Thoracic aorta (tissue), 2 donors: ENCODE measurements at places on chromosomes 13 and 19. TPM values are rescaled to one million over a fixed set of nuclear protein-coding genes. Genes with fewer than 3 reads are reported as not detected.

- DNase-seq: no peak
- H3K4me1 ChIP-seq: no peaks in the 10 kb centered on the region
- H3K36me3 ChIP-seq: no peaks in the 10 kb centered on the region
- no peaks in the 10 kb centered on the region for H3K27me3 ChIP-seq
Measured at GRCh38 chr13:75960538-75960994, 324.4 kb downstream of the LMO7 start.

- no peaks in the 10 kb centered on the region for H3K27me3 ChIP-seq
- no peak overlapping the region for H3K4me3 ChIP-seq
- no peaks in the 10 kb centered on the region for H3K4me1 ChIP-seq
- no peak overlapping the region for H3K27ac ChIP-seq
- DNase-seq: no peak
Measured at GRCh38 chr13:98846986-98847385, 94.5 kb upstream of the SLC15A1 start.

DNA sequence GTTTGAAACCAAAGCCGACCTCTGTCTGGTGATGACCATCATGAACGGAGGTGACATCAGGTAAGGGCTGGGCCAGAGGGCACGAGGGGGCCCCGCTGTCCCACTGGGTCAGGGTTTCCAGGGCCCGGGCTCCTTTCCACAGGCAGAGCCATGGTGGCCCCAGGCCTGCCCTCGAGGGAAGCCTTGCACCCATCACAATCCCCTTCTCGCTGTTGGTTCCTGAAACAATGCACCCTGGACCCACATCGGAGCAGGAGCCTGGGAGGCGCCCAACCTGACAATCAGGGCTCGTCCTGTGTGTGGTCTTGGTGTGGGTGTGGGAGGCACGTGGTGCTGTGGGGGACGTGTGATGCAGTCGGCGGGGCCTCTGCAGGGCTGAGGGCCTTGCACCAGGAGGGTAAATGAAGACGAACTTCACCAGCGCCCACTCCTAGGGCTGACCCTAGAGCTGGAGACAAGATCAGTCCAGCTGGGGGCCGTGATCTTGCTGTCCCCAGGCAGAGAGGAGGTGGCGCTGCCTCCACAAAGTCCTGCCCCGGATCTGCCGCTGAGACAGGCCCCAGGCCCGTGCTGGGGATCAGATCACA lies 2.8 kb downstream of the GRK1 start:
- H3K27ac ChIP-seq: no peak overlapping the region
- H3K36me3 ChIP-seq: no peaks in the 10 kb centered on the region
- H3K4me1 ChIP-seq: no peaks in the 10 kb centered on the region
- H3K4me3 ChIP-seq: no peak overlapping the region
- H3K27me3 ChIP-seq: no peaks in the 10 kb centered on the region
- no peak for DNase-seq

GRCh38 chr13:99973808-99974185 lies 2.2 kb upstream of the ZIC5 start:
- DNase-seq: no peak
- no peak overlapping the region for H3K27ac ChIP-seq
- peaks cover 63% of the 10 kb centered on the region for H3K27me3 ChIP-seq
- H3K4me1 ChIP-seq: peaks cover 14% of the 10 kb centered on the region
- H3K36me3 ChIP-seq: no peaks in the 10 kb centered on the region

DNA sequence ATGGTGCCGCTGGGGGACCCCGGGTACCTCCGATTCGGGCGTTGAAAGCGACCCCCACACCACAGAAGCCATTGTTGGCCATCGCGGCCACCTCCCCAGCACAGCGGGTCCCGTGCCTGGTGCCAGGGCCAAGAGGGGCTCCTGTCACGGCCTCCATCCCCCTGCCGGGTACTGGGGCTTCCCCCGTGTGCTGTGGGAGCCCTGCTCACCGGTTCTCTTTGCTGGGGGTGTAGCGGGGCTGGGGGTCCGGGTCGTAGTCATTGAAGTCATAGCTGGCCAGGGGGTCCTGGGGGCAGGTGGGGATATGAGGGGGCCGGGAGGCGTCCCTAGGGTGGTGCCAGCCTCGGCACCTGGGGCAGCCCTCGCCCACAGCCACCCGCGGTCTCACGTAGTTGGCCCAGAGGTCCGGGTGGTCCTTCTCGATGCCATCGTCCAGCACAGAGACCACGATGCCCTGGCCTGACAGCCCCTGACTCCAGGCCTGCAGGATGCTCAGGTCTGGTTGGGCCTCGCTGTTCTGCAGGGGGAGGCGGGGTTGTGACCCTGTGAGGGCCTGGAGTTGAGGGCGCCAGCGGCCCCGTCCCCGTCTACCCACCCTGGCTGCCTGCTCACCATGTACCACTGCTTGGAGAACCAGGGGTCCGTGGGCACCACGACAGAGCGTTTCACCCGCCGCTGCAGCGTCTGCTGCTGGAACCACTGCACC lies 2.4 kb downstream of the PCSK4 start:
- no peaks in the 10 kb centered on the region for H3K27me3 ChIP-seq
- DNase-seq: no peak
- H3K27ac ChIP-seq: no peak overlapping the region
- peaks cover 6% of the 10 kb centered on the region for H3K4me1 ChIP-seq

DNA sequence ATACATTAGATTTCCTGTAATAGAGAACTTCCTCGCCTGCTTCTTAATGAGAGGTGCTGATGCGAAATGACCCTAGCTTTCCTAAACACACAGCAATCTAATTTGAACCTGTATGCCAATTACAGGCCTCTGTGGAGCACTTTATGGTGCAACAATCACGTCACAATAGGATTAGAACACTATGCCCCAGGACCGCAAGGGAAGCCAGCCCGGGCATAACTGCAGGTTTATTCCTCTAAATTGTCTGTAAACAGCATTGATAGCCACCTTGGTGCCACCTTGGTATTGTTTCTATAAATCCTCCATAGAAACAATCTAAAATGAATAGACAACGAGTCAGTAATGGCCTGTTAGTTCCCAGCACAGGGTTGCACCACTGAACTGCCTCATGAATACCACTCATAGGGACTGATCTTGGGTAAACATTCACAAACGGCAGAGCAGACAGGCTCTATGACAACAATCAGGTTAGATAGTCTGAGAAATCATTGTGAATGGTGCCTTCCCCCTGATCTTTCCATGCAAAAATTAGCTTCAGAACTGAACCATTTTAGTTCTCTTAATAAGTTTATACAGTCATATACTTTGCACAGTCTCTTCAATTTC lies 182.5 kb upstream of the OBI1 start:
- no peak for DNase-seq
- H3K36me3 ChIP-seq: no peaks in the 10 kb centered on the region
- H3K27me3 ChIP-seq: no peaks in the 10 kb centered on the region
- H3K4me3 ChIP-seq: no peak overlapping the region

DNA sequence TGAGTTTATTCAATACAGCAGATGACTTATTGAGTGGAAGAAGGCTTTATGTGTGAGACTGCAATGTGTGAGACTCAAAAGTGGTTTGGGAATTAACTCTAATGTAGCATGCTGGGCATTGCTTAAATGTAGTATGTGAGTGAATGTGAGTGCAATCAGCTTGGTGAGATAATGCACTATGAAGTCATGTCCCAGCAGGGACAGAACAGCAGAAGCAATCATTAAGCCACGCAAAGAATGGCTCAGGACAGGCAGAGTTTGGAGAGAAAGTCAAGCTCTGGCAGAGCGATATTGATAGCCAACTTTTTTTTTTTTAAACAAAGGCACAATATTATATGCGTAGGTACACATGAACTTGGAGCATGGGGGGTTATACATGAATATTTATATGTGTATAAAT lies 597.7 kb downstream of the GPC6 start:
- H3K4me3 ChIP-seq: no peak overlapping the region
- no peaks in the 10 kb centered on the region for H3K4me1 ChIP-seq
- no peaks in the 10 kb centered on the region for H3K36me3 ChIP-seq
- no peak overlapping the region for H3K27ac ChIP-seq
- no peaks in the 10 kb centered on the region for H3K27me3 ChIP-seq

The PTGER1 gene
- not detected for total RNA-seq

The SULT2B1 gene
- not detected for total RNA-seq

The TLE6 gene
- total RNA-seq: 5.3 TPM
